T-helper 2 cell treated with Interferon-gamma antibody and Interleukin-4, amounts not matched to agents 100 ng/mL and 5 ng/mL, for 36 hours (primary cell): ENCODE measurements at places on chromosomes 5 and 9. TPM values are rescaled to one million over a fixed set of nuclear protein-coding genes. Genes with fewer than 3 reads are reported as not detected.

CDH6 gene
- total RNA-seq, result not detected in 2 replicates

SPEF2 gene
- 4.8 and 6.3 TPM in 2 replicates for total RNA-seq

NKD2 gene
- 33.6 and 34.4 TPM in 2 replicates for total RNA-seq

SETX gene
- 63.9 and 64.4 TPM in 2 replicates for total RNA-seq

SLC1A3 gene
- not detected in 2 replicates for total RNA-seq

FGF18 gene
- 0.20 TPM in 1 of 2 replicates, not detected in the other for total RNA-seq
